ENCODE measurements at places on chromosomes 5 and 9. TPM values are rescaled to one million over a fixed set of nuclear protein-coding genes. Genes with fewer than 3 reads are reported as not detected.

Gene IFNA8
- total RNA-seq = not detected

Gene DRD1
- total RNA-seq = not detected

Gene KCTD16
- total RNA-seq = 0.05 TPM

Gene IL13
- not detected for total RNA-seq

Gene HSPB3
- not detected for total RNA-seq

Gene LHX3
- not detected for total RNA-seq

Gene KIF24
- 5.6 TPM for total RNA-seq

Gene CAMK2A
- not detected for total RNA-seq

Gene RALGPS1
- total RNA-seq = 3.3 TPM

Gene ZNF658
- 5.3 TPM for total RNA-seq

Gene SH3RF2
- total RNA-seq = 0.17 TPM
